ENCODE measurements at places on chromosomes 4 and X.

DNA sequence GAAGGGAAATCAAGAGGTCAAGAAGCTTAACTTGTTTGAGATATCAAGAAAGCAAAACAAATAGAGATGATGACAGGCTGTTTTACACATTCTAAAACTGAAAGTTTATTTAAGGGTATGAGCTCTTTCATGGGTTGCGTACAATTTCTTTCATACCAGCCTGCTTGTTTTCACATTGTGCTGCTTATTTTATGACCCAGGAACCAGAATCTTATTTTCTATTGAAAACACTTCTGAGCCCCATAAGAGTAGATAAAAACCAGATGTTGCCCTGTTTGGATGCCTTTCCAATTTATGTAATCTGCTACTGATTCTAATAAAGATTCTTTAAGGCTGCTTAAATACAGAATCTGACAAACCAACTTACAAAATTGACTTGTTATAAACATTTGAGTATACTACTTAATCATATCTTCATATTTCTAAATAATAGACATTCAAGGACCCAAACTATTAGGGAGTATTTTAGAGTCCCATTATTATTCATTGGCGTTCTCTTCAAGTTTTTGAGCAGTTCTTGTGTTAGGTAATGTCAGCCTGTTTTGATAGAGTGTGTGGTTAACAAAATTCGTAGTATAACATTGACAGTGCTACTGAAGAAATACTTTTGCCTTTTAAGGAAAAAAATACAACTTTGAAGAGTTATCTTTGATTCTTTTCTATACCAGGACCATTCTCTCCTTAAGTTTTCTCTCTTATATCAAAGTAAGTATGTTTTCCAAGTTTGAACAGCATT lies 74.4 kb downstream of the PDLIM5 start:
- DNase-seq, result no peak

GRCh38 chr4:36704289-36704688 lies 422.9 kb downstream of the DTHD1 start:
- no peak for DNase-seq

DNA sequence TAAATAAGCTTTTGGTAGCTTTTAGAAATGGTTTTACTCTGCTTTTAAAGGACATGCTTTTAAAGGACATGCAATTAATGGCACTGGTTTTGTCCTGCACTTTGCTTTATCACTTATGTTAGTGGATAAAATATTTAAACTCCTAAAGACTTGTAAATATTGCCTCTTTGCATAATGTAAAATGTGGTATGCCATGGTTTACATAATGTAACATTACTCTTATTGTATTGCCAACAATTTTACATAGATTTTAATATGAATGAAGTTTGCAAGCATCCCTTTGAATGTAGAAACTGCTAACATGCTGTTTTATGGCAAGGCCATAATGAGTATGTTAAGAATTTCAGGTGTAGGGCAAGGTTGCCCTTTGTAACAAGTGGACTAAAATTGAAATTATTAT lies 118.4 kb downstream of the CHIC1 start:
- no peak for DNase-seq

GRCh38 chr4:108483079-108483478 lies 137.3 kb upstream of the RPL34 start:
- no peak for DNase-seq

GRCh38 chr4:537436-538264 lies 38.4 kb downstream of the TMEM271 start:
- DNase-seq, result no peak

DNA sequence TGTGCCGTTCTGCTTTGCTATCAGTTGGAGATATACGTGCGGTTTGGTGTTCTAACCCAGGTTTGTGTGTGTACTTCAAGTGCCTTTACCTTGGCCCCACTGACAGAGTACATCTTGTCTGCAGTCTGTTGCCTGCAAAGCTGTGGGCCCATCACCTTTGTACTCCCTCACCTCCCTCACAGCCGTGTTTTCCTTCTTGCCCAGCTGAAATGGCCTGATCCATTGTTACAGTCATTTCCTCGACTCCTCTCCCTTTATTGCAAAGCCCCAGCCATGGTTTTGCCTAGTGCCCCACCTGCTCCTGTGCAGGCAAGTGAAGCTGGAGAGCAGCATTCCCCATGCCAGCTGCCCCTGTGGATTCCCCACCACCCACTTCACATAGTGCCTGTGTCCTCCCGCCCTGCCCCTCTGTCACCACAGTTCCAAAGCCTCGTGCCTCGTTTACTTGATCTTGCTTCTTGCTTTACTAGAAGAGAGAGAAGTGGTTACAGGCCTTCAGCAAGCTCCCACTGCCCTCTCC lies 55.2 kb upstream of the TLR2 start:
- DNase-seq, result no peak

GRCh38 chr4:26531491-26532116 lies 41.3 kb upstream of the CCKAR start:
- no peak for DNase-seq

GRCh38 chr4:77062856-77063255 lies 12.9 kb downstream of the CCNI start:
- no peak for DNase-seq

GRCh38 chr4:77232653-77233052 lies 75.6 kb downstream of the CCNG2 start:
- no peak for DNase-seq

- no peak for DNase-seq
Observed at GRCh38 chr4:135050086-135050717, 848.6 kb upstream of the PABPC4L start.

DNA sequence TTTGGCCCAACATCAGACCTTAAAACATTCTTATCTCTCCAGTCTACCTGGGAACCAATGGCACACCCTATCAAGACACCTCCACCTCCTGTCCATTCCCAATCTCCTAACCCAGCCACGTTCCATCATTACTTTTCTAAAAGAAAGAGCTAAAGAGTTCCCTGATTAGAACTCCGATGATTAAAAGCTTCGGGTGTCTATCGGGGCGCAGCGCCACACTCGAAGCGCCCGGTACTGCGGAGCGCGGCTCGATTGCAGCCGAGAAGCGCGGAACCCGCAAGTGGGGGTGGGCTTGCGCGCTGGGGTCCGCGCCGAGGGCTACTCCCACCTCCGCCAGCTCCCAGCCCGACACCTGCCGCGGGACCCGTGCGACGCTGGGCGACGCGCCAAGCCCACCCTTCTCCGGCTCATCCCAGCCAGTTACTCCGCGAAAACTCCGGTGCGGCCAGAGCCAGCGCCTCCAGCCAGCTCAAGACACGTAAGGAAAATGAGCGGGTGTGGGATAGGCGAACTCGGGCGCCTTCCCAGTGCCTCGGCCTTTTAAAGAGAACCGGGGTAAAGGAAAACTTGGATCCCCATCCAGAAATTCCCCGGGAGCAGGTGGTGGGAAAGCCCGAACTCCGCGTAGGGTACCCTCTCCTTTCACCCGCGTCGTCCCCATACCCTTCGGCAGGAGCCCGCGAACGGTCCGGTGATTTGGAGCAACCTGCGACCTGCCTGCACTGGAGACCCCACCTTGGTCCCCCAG lies 593 bp downstream of the NPY1R start:
- no peak for DNase-seq

DNA sequence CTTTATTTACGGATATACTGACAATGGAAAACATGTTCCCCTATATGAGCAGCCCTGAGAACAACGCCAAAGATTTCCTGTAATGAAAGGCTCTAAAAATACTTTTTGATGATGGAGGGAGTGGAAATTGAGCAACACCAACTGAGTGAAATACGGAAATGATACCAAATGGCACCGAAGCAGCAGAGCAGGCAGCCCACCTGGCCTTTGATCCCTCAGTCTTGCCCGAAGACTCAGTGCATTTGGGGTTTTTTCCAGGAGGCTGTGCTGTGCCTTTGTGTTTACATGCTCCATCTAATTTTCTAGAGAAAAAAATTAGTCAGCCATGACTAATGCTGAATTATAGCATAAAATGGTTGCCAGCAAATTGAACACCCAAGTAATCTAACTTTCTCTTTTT lies 169.9 kb upstream of the RBPJ start:
- peak; percentile 70 for DNase-seq

GRCh38 chr4:37990731-37991245 lies 30.6 kb downstream of the PTTG2 start:
- no peak for DNase-seq

Data from inflammatory macrophage (primary cell).